Natural killer cell treated with Interleukin-12 subunit alpha and Interleukin-12 subunit beta and Interleukin-15 and Interleukin-18, amount 100 ng/mL, for 72 hours (primary cell): ENCODE measurements at places on chromosomes 4 and X. TPM values are rescaled to one million over a fixed set of nuclear protein-coding genes. Genes with fewer than 3 reads are reported as not detected.

MTMR8 gene
- 6.8 TPM for total RNA-seq

GRCh38 chr4:33923469-33923868 is 2320.8 kb downstream of the ARAP2 start:
- DNase-seq, result no peak
- no peaks in the 10 kb centered on the region for H3K4me1 ChIP-seq
- no peak overlapping the region for H3K4me3 ChIP-seq
- no peak overlapping the region for H3K27ac ChIP-seq

SGMS2 gene
- total RNA-seq, result 0.62 TPM

GRCh38 chrX:132677233-132677716 is 188.4 kb upstream of the MBNL3 start:
- peaks cover 30% of the 10 kb centered on the region for H3K4me1 ChIP-seq
- H3K4me3 ChIP-seq, result peak overlapping the region; percentile 77
- H3K36me3 ChIP-seq, result peaks cover 18% of the 10 kb centered on the region
- DNase-seq, result no peak
- H3K27ac ChIP-seq, result peak overlapping the region; percentile 92

RBM47 gene
- 8.5 TPM for total RNA-seq

- no peak overlapping the region for H3K4me3 ChIP-seq
- H3K36me3 ChIP-seq, result no peaks in the 10 kb centered on the region
- H3K27me3 ChIP-seq, result peaks cover 8% of the 10 kb centered on the region
Observed at GRCh38 chrX:8675006-8675630, 56.8 kb downstream of the ANOS1 start.

GRCh38 chrX:135009838-135010237 is 12.5 kb downstream of the RTL8B start:
- no peak for DNase-seq
- H3K4me3 ChIP-seq, result no peak overlapping the region
- H3K27ac ChIP-seq, result no peak overlapping the region
- no peaks in the 10 kb centered on the region for H3K36me3 ChIP-seq
- peaks cover 7% of the 10 kb centered on the region for H3K27me3 ChIP-seq

ADH6 gene
- not detected for total RNA-seq
